Stimulated activated CD4-positive, alpha-beta T cell treated with anti-CD3 and anti-CD28 coated beads, TNF-alpha, amount 100 ng/mL, for 4 hours (primary cell): ENCODE measurements at places on chromosomes 7 and 10.

GRCh38 chr7:70793821-70794220, 338.1 kb upstream of the GALNT17 start:
- no peak for DNase-seq

DNA sequence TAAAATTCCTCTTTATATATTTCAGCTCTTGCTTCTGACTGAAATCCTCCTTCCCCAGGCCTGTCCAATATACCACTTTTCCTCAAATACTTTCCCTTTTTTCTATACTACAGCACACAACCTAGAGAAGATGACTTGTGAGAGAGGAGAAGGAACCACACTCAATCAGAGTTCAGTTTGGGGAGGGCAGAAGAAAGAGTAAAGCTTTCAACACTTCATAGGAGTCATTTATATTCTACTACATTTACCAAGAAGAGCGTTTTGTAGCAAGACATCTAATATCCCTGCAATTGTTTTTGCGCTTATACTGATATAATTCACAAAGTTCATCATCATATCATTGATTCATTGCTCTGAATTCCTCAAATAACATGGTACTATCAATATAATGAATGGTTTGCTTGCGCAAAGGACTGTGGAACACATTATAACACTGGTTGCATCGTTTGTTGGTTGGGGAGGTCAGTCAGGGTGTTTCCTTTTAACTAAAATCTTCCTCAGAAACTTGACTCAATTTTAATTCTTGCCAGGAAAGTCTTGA, 792.5 kb upstream of the CELF2 start:
- DNase-seq: no peak

DNA sequence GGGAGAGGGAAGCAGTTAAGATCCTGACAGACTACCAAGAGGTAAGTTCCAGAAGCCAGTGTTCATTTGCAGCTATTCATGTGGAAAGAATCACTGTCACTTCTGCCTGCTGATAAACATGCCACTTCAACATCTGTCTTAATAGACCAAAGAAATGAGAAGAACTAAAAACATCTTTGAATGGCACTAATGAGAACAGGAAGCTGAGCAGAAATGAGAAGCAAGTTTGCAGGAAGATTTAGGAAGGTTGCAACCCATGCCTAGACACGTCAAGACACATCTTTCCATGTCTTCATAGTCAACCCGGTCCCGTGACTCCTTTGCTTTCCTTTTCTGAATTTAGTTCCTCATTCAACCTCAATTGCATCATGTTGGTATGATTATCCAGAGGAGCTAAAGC, 180.0 kb downstream of the PDE1C start:
- DNase-seq: no peak

DNA sequence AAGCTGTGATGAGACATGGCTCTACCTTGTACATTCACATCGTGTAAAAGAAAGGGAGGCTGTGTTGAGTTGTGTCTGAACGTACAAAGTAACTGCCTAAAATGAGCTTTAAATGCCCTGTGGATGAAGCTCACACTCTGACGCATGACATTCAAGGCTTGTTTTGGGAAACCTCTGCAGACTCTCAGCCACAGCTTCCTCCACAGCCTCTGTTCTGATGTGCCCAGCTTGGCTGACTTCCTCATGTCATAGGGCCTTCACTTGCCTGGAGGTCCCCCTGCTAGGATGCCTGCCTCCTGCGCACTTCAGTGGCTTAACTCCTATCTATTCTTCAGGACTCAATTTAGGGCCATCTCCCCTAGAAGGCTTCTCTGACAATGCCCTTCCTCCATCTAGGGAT, 230.0 kb upstream of the HABP2 start:
- DNase-seq: no peak

- DNase-seq: no peak
Observed at GRCh38 chr7:37920849-37921805, 687 bp downstream of the EPDR1 start.
